Activated naive CD4-positive, alpha-beta T cell treated with anti-CD3 and anti-CD28 coated beads, Interleukin-2, amount 50 U/mL, for 72 hours (primary cell): ENCODE measurements at places on chromosomes 1 and 21.

- DNase-seq = no peak
These were observed 590.4 kb upstream of the PLXNA2 start for GRCh38 chr1:208834381-208835096.

GRCh38 chr21:44916965-44917364 is 3.7 kb downstream of the ITGB2 start:
- no peak for DNase-seq

DNA sequence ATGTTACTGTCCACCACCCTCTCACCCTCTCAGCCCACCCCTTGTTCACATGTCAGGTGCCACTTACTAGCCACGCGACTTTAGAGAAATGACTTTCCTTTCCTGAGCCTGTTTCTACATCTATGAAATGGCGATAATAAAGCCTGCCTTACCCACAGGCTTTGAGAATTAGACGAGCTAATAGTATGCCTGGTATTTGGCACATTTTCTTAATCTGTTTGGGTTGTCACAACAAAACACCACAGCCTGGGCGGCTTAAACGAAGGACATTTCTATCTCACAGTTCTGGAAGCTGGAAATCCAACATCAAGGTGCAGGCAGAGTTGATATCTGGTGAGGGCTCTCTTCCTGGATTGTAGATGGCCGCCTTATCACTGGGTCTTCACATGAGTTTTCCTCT is 273.9 kb upstream of the FMN2 start:
- DNase-seq = no peak

GRCh38 chr1:12052008-12052573 is 11.0 kb upstream of the TNFRSF8 start:
- DNase-seq = peak; percentile 45

DNA sequence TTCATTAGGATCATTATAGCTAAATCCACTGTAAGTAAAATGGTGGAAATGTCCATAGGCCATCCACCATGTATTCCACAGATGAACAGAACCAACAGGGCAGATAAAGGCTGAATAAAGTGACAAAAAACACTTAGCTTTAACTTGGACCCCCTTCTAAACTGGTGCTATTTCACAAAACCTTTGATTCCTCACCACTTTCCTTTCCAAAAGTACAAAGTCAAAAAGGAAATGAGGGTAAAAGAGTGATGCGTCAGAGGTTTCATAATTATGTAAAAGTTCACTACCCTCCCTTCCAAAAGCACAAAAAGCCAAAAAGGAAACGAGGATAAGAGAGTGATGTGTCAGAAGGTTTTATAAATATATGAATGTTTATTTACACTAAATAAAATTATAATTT is 172.2 kb downstream of the TBX15 start:
- no peak for DNase-seq

DNA sequence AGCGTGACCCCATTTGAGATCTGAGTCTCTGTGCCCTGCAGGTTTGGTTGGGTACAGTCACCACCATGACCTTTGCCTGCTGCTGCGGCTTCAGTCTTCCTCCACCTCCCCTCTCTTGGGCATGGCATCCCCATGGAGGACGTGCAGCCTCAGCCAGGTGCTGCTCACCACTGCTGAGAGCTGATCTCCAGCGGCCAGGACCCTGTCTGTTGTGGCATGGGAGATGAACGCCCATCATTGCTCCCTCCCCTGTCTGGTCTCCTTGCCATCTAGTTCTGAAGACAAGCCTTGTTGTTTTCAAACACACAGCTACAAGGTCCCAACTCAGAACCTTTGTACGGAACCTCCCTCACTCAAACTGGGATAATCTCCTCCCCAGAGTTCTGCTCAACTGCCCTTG is 19.2 kb upstream of the PKP1 start:
- DNase-seq = no peak

- DNase-seq = no peak
These were observed 13.6 kb downstream of the PPFIA4 start for GRCh38 chr1:203039609-203040512.

- no peak for DNase-seq
These were observed 129.2 kb downstream of the DHRS3 start for GRCh38 chr1:12488666-12489354.

DNA sequence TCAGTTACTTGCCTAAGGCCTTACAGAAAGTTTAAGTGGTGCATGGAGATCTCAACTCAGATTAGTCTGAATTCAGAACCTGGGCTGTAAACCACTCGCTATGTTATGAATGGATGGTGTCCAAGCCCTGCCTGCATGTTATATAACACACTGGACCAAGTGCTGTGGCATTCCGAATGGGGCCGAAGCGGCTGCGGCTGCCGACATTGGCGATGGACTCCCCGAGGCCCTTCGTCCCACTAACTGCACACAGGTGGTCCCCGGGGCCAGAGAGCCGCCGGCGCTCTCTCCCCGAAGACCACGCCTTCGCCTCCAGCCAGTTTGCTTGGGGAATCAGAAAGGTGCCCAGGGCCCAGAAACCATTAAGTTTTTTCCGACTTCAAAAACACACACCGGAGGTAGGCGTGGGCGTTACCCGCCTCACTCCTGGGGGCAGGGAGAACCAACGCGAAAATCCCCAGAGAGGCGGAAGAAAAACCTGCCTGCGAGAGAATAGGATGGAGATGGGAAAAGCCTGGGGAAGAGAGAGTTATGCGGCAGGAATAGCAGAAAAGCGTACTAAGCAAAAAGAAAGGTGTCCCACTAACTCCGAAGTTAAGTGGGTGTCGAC is 579 bp upstream of the TENT5C start:
- no peak for DNase-seq

DNA sequence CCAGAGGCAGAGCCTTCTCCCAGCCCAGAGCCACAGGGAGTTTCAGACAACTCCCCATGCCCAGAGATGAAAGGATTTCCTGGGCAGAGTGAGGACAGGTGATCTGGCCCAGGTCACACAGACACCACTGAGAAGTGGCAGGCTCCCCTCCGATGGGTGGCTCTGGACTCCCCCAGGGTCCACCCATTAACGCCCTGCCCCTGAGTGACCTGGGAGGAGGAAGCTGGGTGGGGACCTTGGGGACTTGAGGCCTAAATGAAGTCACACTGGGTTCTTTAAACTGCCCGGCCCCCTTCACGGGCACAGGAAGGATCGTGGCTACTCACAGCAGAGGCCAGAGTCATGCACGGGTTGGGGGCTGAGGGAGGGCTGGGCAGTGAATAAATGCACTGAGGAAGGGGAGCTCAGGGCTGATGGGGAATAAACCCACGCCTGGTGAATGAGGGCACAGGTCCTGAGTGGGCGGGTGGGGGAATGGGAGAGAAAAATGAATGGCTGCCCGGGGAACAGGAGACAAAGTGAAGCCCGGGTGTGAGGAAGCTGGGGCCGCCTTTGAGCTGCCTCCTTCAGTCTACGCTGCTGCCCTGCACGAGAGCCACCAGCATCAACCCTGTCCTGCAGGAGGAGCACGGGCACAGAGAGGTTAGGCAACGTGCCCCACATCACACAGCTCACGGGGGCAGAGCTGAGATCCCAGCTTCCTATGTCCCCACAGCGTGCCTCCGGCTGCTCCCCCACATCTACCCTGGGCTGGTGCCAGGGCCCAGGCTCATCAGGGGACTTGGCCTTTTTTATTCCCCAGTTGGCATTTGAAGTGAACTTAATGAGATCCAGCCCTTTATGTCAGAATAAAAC is 404.3 kb downstream of the MATN1 start:
- DNase-seq = no peak

DNA sequence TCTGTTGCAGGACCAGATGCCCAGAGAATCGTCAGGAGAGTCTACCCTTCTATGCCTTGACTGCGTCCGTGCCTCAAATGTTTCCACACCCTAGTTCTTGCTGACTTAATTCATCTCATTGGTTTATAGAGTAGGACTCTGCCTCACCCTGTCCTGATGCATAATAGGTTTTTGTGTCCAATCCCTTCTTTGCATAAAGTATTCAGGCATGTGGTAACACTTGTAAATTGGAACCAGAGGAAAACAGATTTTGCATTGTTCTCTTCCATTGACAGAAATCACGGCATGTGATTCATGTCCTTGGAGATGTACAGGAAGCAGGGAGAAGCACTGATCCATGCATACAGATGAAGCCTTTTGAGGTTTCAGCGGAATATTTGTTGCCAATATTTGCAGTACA is 29.5 kb downstream of the PLPPR5 start:
- no peak for DNase-seq

DNA sequence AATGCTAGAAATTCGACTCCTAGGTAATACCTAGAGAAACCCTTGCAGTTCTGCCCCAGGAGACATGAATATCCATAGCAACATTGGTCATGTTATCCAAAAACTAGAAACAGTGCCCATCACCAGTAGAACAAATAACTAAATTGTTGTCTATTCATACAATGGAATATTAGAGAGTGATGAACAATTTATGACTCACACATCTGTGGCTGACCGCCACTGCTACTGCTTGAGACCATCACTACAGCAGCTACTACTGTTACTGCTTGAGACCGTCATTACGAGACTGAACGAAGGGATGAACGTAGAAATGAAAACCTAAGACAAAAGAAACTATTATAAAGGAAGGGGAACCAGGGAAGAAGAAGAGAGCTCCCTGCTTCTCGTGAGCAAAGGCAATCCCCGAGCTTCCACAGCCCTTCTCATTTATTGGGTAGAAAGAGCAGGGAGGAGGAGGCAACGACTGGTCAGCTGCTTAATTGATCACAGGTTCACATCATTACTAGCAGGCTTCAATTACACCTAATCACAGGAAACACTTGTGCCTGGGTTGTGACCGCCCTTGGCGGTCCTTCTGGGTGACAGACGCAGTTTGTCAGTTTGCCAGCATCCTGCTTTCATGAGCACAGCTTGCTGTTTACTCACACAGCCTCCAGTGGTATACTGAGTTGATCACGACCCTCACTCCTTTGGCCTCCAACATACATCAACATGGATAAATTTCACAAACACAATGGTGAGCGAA is 14.1 kb upstream of the PADI4 start:
- DNase-seq = no peak

DNA sequence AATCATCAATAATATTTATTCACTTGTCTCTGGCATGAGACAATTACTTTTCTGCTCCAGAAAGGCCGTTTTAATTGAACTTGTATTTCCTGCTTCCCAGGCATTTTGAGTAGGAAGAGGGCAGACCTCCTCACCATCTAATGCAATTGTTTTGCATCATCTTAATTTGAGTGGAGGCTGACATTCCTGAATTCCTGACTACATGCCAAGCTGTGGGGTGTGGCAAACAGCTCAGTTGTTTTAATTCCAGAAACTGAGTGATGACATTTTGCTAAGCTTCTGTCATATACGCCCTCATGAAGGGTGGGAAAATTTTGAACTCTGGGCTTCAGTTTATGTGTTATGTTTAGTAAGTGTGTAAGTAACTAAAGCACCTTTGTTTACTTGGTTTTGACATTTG is 125.4 kb upstream of the USP25 start:
- no peak for DNase-seq

DNA sequence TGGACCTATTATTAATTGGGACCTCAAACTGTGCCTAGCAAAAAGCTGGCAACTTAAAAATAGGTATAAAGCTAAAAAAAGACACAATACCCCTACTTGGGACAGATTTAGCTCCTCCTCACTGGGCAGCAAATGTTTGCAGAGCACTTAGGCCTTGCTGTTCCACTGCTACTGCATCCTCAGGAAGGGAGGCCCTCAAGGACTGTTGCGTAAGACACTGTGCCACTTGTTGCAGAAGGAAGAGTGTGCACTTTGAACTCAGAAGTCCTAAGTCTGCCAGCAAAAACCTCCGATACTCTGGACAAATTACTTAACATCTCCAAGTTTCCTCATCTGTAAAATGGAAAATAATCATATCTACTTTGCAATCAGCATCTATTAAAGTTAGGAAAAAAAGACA is 322.9 kb downstream of the BARHL2 start:
- DNase-seq = no peak

DNA sequence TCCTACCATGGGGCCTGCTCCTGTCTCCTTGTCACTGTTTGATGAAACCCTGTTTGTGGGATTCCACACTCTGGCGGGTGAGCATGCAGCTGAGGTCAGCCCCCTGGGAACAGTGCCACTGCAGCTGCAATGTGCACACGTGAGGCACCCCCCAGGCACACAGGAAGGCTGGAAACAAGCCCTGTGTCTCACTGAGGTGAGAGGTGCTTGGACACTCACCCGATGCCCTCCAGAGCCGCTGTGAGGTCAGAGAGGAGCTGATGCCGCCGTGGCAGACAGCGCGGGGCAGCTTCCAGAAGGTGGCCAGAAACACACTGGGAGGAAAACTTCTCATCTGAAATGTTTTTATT is 49.7 kb downstream of the SLX9 start:
- no peak for DNase-seq

- DNase-seq = no peak
These were observed 93.2 kb upstream of the HNRNPU start for GRCh38 chr1:244957525-244957924.

DNA sequence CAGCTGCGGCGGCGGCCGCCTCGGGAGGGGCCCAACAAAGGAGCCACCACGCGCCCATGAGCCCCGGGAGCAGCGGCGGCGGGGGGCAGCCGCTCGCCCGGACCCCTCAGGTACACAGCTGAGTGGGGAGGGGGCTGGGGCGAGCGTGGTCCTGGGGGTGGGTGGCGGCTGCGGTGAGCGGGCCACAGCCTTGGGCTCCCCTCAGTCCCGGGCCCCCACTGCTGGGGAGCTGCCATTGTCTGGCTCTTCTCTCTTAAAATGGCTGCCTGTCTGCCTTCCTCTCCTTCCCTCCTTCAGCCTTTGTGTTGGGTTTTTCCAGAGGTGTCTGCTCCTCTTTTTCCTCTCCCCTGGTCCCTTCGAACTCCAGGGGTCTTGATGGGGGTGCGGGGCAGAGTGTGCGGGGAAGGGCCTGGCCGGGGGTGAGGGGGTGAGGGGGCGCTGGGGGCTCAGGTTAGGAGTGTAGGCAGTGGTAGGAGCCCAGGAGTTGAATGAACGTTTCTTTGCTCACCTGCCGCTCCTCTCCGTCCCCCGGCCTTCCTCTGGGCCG is 1.7 kb downstream of the ARID1A start:
- peak; percentile 25 for DNase-seq

GRCh38 chr1:161848676-161849075 is 82.6 kb downstream of the ATF6 start:
- no peak for DNase-seq

DNA sequence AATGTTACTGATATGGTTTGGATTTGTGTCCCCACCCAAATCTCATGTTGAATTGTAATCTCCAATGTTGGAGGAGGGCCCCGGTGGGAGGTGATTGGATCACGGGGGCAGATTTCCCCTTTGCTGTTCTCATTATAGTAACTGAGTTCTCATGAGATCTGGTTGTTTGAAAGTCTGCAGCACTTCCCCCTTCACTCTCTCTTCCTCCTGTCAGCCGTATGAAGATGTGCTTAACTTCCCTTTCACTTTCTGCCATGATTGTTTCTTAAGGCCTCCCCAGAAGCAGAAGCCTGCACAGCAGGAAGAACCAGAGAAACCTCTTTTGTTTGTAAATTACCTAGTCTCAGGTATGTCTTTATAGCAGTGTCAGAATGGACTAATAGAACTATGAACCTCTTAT is 28.4 kb downstream of the TRIM33 start:
- no peak for DNase-seq

DNA sequence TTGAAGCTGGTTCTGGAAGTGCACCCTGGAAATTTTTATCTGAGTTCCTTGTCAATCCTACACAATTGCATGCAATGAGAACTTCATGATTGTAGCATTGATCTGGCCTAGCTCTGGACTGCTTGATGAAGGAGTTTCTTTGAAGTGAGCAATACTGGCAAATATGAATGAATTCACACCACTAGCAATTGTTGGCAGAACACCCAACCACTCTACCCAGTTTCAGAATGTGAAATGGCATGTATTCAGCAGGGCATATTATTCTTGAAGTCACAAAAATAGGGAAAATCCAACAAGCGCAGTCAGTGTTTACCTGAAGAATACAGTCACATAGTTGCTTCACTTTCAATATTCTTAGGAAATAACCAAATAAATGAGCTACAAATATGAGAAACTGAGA is 57.3 kb downstream of the RGS5 start:
- DNase-seq = no peak
